ENCODE measurements at places on chromosomes 7 and 10. TPM values are rescaled to one million over a fixed set of nuclear protein-coding genes. Genes with fewer than 3 reads are reported as not detected.

The INHBA gene
- polyA plus RNA-seq: 23.7 TPM

The ERVW-1 gene
- not detected for polyA plus RNA-seq

- no peak overlapping the region for H3K4me3 ChIP-seq
- H3K36me3 ChIP-seq: no peaks in the 10 kb centered on the region
- no peaks in the 10 kb centered on the region for H3K27me3 ChIP-seq
Observed at GRCh38 chr7:55021053-55021452, 2.2 kb downstream of the EGFR start.

The SGPL1 gene
- polyA plus RNA-seq: 5.8 TPM

- H3K36me3 ChIP-seq: no peaks in the 10 kb centered on the region
- H3K27me3 ChIP-seq: no peaks in the 10 kb centered on the region
- H3K27ac ChIP-seq: no peak overlapping the region
- no peak for DNase-seq
Observed at GRCh38 chr10:127506094-127506493, 43.0 kb upstream of the NPS start.

- no peaks in the 10 kb centered on the region for H3K36me3 ChIP-seq
- H3K4me3 ChIP-seq: peak overlapping the region; percentile 71
- DNase-seq: no peak
- H3K27ac ChIP-seq: peak overlapping the region; percentile 76
- no peaks in the 10 kb centered on the region for H3K27me3 ChIP-seq
Observed at GRCh38 chr7:25124465-25125136, 459 bp downstream of the CYCS start.

Measured in aorta (tissue), 5 donors.